ENCODE measurements at places on chromosomes 5 and 9.

DNA sequence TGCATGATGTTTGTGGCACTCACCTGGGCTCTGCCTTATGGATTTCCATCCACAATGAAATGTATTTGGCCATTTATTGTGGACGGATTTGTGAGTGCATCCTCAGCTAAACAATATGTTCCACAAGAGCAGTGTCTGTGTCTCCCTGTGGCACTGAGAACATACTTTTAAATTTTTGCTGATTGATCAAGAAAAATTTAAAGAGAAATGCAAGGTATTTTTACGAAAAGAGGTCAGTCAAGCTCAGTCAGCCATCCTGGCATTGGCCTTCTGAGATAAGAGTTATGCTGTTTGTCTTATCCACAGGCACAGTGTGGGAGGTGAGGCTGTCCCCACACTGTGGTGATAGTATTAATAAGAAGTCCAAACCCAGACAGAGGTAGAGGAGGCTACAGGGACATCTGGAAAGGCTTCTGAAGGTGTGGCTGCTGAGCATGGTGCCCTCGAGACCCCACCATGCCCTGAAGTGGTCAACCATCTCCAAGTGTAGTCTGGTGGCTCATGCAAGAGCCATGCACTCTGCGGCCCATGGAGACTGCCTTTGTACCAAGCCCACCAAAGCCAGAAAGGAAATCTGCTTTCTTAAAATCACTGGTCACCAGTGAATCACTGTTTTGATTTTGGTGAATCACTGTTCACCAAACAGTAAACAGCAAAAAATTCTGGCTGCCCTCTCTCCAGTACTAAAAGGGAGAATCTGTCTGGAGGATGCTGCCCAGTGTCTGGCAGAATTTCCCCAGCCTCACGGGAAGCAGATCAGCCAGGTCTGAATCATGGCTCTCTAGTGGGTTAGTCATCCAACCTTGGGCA, 28.8 kb downstream of the SPOCK1 start:
- DNase-seq, result no peak

DNA sequence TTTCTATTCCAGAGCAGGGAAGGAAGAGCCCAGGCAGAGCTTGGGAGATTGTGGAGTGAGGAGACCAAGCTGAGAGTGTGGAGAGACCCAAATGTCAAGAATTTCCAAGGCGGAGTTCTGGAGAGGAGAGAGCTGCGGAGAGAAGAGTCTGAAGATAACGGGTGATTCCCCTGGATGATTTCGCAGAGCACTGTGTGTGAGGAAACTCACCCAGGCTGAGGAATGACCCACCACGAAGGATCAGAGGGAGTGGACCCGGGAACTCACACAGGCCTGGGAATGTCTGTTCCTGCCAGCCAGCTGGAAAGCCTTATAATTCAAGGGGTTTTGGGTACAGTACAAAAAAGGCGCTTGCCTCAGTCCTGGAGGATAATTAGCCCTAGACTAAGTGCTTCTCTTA, 94.2 kb downstream of the WNK2 start:
- no peak for DNase-seq

GRCh38 chr5:107072967-107073366, 597.8 kb downstream of the EFNA5 start:
- no peak for DNase-seq

GRCh38 chr5:131223751-131224386, 40.0 kb upstream of the CDC42SE2 start:
- DNase-seq, result no peak

DNA sequence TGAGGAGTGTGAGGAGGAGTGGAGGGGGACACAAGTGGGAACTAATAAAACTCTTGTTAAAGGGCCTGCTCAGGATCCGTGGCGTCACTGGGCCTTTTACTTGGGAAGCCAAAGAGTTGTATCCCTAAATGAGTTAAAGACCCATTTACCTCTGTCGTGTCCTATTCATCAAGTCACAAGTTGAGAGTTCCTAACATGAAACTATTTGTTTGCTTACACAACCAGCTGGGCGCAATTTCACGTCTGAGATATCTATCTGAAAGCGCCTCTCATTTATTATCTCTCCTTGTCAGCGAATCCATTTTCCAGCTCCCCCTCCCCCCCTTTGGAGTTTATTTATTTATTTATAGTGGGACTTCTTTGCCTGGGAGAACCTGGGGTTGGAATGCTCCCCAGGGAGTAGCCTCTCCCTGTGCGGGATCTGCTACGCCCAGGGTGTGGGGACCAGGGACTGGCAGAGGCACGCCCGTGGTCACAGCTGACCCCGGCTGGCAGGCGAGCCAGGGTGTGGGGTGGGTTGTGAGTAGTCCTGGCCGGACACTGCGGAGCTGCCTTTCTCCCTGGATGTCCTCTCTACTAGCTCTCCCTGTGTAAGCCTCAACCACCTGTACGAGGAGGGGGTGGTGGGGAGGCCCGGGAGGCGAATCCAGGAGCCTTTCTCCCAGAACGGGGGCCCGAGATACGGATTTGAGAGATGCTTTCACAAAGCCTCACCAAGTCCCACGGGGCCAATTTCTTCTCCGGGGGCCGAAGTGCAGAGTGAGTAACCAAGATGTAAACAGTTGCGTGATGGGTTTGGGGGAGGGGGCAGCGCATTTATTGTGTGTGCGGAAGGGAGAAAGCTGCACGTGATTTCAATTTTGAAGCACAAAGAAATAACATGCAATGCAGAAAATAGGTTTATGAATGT, 15.3 kb downstream of the NR2F1 start:
- no peak for DNase-seq

- no peak for DNase-seq
Measured at GRCh38 chr9:106828070-106828469, 34.9 kb upstream of the ZNF462 start.

GRCh38 chr9:127876764-127877562, 512 bp downstream of the AK1 start:
- no peak for DNase-seq

- DNase-seq, result no peak
Measured at GRCh38 chr5:89353837-89354551, 471.0 kb upstream of the MEF2C start.

DNA sequence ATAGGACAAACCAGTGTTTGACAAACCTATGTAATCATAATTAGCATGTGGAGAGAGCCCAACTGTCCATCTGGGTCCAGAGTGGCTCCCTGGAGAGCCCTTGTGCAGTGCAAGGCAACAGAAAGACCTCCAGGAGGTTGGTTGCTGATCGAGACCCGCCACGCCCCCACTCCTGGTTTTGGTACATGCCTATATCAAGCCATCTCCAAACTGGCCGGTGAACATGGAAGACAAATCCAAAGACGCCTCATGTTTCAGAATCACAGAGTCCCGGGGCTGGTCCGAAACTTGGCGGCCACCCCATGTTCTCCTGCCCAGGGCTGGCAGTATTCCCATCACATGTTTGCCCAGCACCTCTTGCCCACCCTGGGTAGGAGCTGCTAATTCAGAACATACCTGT, 140.2 kb downstream of the PAX5 start:
- DNase-seq, result no peak

- DNase-seq, result no peak
Measured at GRCh38 chr5:174198541-174198940, 153.0 kb downstream of the NSG2 start.

GRCh38 chr5:30918171-30918570, 275.3 kb upstream of the CDH6 start:
- DNase-seq, result no peak

DNA sequence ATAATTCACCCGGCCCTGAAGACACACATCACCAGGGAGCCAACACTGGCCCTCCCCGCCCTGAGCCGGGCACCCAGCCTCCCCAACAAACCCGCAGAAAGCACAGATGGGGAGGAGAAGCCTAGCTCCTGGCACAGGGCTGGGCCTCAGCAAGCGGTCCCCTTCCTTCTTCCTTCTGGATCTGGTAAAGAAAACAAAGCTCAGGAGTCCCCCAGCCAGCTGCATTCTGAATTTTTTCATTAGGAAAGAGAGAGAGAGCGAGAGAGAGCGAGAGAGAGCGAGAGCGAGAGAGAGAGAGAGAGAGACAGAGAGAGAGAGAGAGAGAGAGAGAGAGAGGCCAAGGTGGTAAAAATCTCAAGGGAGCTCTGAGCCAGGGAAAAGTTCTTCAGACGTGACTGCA, 195.7 kb downstream of the CRB2 start:
- no peak for DNase-seq

DNA sequence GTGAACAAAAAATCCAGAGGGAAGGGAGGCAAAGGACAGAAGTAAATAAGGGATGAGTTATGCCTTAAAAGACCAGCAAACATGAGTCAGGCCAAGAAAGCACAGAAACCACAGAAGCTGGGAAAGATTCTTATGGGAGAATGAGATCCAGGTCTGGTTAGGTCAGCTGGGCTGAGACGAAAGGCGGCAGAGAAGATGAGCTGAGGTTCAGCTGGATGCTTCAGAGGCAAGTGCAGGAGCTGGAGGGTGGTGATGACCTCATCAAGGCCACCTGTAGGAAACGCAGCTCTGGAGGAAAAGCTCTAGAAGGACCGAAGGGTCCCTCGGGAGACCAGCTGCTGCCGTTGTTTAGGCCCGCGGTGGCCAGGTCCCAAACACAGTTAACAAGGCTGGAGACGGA, 152.0 kb downstream of the MYO10 start:
- DNase-seq, result no peak

- DNase-seq, result no peak
Measured at GRCh38 chr9:6923086-6923485, 165.3 kb downstream of the KDM4C start.

DNA sequence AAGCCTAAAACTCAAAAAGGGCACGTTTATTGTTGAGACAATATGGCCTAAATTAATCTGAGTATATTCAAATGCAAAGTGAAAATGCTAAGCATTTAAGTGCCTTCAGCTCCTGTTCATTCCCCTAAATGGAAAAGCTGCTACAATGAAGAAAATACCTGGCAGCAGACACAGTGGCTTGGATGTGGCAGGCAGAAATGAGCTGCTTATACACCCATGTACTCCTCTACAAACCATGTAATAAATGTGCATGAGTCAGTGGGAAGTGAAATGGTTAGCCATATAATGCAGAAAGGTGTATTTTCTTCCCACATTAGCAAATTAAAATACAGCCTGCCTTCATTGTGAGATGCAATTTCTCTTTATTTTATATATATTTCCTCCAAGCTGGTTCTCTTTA, 859.2 kb upstream of the SEMA6A start:
- DNase-seq, result no peak

DNA sequence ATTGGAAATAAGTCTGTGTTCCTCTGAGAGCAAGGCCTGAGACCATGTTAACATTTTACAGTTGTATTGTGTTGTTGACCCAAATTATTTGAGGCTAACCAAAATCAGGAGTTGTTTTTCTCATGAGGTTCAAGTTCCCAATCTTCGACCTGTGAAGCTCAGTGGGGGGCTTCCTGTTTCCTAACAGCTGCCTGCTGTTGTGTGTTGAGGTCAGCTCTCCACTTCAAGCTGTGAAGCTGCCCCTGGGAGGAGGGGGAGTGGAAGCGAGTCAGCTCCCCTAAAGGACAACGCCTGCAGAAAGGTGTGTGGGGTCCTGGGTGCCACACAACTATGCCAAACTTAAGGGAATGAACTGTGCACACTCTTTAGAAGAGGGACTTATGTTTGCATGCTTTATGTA, 295.5 kb downstream of the IRX1 start:
- DNase-seq, result no peak

GRCh38 chr9:18136354-18136994, 337.5 kb upstream of the ADAMTSL1 start:
- DNase-seq, result no peak

DNA sequence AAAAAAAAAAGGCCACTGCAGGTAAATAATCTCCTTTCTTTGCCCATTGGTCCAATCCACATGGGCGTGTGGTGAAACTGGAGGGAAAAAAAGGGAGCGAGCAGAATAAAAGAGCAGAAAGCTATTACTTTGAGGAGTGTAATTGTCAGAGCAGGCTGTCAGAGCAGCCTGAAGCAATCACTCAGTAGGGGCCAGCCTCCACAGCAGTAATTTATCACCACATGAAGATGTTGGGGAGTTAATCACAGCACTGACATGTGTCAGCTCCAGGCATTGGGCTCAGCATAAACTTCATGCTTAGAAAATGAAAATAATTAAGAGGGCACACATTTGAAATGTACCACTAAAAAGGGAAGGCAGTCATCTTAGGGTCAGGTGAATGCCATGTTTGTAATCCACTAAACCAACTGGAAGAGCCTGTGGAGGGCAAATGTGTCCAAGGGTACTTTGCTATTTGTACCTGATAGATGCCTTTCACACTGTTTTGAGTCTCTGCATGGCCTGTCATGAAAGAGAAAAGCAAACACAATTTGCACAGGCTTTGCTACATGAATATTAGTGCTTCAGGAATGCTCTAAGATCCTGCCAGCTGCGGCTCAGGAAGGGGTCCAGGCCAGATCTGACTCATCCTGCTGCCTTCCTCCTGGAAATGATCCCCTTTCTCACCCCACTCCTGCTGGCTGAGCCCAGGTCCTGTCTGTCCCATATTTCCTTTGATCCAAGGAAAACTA, 2.9 kb upstream of the PTGER4 start:
- no peak for DNase-seq

DNA sequence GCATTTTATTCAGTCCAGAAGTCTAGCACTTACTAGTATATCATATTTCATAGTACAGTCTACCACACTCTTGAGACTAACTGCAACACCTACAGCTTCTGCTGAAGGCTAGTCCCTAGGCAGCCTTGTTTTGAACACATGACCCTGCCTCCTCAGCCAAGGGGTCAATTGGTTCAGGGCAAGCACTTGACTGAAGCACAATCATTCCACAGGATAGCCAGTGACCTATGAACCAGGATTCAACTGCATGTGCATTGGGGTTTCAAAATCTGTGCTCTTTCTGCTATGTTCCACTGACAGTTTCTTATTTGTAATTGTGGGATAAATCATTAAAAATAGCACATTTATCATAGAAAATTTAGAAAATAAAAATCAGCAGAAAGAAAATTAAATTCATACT, 186.8 kb downstream of the TMEM161B start:
- DNase-seq, result no peak

DNA sequence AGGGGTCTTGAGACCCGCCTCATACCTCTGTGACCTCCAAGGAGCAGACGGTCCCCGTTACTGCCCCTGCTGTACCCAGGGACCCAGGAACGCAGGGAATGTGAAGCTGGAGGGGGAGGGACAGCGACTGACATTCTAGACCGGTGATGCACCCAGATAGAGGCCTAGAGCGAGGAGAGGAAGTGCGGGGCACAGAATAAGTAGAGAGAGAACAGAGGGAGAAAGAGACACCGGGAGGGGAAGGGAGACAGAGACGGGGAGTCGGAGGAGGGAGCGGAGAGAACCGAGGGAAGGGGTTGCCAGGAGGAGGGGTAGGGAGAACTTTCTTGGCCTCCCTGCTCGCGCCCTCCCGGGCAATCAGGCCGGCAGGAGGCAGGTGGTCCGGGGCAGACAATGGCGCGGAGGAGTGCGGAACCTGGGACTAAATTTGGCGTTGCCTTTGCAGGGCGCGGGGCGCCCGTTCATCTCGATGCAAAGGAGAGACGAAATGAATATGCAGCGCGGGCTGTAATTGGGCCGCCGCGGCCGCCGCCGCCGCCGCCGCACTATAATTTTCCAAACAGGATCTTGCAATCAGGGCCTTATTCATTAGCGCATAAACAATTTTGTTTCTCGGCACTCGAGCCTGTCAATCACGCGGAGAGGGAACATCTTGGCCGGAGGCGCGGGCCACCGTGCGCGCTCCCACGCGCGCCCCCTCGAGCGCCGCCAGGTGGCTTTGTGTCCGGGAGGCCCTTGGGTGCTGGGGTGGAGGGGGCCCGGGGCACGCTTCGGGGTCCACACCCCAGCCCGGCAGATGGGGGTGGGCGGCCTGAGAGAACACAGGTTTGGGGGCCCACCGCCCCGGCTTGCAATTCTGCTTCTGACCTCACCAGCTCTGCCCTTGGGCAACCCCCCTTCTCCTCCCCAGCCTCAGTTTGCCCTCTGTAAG, 33.0 kb downstream of the NDUFA8 start:
- DNase-seq, result no peak

- DNase-seq, result no peak
Measured at GRCh38 chr5:177194268-177194667, 60.7 kb downstream of the NSD1 start.

Data from stimulated activated CD8-positive, alpha-beta memory T cell treated with anti-CD3 and anti-CD28 coated beads, Interleukin-4, amount 100 ng/mL, for 24 hours (primary cell).